ENCODE measurements at places on chromosomes 3 and 15. TPM values are rescaled to one million over a fixed set of nuclear protein-coding genes. Genes with fewer than 3 reads are reported as not detected.

Gene LCTL
- total RNA-seq = 1.4 TPM

Gene TRIP4
- 14.1 TPM for total RNA-seq

Gene GOLGA8R
- 3.3 TPM for total RNA-seq

Gene SCN11A
- total RNA-seq = under 0.01 TPM

Gene A4GNT
- not detected for total RNA-seq

Gene ISL2
- total RNA-seq = 0.29 TPM

Gene SI
- total RNA-seq = not detected

Gene PROK2
- not detected for total RNA-seq
